ENCODE measurements at places on chromosomes 1 and 21. TPM values are rescaled to one million over a fixed set of nuclear protein-coding genes. Genes with fewer than 3 reads are reported as not detected.

Gene TMCO4
- 20.3 TPM for total RNA-seq

Gene NBL1
- 34.2 TPM for total RNA-seq

Gene PRKAB2
- total RNA-seq = 6.0 TPM

- no peak for DNase-seq
Measured at GRCh38 chr1:86104606-86105532, 51.7 kb downstream of the COL24A1 start.

DNA sequence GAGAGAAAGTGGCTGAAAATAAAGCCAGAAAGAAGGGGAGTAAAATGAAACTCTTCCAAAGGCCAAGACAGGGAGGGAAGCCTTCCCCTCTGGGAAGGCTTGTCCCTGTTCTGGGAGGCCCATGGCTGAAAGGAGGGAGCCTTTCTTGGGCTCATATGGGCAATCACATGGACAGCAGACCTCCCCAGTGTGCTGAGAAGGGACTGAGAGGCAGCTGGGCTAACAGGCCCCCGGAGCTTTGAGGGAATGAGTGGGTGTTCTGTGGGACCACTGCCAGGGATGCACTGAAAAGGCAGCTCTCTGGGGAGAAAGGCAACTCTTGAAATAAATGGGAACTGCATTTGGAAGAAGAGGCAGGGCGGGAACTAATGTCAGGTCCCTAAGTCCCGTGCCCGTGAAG, 39.1 kb downstream of the KANK4 start:
- DNase-seq = no peak

DNA sequence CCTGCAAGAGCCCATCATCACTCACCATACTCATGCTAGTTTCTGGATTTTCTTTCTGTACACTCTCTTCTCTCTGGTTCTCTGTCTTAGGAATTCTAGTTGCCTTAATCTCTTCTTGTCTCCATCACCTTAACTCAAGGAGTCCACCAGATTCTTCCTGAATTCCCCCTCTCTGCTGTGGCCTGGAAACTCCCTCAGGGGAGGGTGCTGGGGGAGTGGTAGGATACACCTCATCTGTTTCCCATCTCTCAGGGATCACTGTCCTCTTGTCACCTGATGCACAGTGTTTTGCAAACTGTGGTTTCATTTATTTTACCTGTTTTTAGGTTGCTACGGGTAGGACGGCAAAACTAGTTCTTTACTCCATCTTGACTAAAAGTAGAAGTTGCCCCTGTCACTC, 6.6 kb upstream of the GNG12 start:
- DNase-seq = no peak

GRCh38 chr1:81558291-81559076, 242.2 kb upstream of the ADGRL2 start:
- no peak for DNase-seq
